ENCODE measurements at places on chromosomes 7 and 10.

GRCh38 chr7:77550586-77550985 is 13.5 kb downstream of the PTPN12 start:
- DNase-seq: no peak

DNA sequence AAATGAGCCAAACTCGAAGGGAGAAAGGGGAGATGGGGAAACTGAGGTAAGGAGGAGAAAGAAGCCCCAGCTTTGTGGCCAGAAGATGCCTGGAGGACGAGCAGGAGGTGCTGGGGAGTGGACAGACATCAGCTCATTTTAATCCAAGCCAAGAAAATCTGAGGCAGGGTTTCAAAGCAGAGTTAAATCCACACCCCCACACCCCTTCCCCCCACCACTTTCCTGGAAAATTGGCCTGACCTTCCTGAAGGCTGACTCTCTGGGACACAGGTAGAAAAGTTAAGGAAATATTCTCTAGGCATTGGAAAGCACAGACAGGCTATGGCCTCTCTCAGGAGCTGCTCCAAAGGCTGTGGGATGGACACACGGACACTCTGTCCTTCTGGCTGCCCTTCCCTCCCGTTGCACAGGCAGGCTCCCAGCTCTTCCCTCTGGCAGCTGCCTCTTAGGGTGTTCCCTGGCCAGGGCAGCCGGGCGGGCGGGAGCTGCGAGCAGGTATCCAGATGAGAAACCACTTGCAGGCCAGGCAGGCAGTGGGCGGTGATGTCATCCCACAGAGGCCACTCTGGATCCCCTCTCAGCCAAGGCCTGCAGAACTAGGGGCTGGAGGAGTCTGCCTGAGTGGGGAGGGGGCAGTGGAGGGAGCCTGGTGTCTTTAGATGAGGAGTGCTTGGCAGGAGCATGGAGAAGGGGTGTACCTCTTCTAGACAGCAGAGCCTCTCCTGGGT is 171.8 kb downstream of the NEURL1 start:
- no peak for DNase-seq

DNA sequence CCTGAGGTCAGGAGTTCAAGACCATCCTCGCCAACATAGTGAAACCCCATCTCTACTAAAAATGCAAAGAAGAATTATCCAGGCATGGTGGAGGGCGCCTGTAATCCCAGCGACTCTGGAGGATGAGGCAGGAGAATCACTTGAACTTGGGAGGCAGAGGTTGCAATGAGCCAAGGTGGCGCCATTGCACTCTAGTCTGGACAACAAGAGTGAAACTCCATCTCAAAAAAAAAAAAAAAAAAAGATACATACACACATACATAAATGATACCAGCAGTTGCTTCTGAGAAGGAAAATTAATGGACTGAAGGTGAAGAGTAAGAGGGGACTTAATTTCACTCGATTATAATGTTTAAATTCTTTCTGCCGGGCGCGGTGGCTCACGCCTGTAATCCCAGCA is 40.2 kb upstream of the PAX2 start:
- DNase-seq: no peak

- DNase-seq: no peak
These were observed 8.7 kb downstream of the FAM200A start for GRCh38 chr7:99543081-99543671.
